ENCODE measurements at places on chromosomes 6 and 20.

DNA sequence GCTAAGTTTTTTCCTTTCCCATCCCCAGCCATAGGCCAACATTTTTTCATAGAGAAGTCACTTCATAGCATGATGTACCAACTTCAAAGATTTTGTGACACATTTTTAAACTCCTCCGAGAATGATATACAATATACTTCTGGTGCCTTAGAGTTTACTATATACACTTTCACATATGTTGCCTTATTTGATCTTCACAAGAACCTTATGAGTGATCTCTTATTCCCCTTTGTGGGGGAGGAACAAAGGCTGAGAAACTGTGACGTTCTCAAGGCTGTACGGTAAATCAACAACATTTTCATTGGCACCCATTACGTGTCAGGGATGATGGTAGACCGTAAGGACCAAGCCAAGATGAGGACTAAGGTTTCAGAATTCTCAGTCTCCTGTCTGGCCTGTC, 130.0 kb downstream of the RFPL4B start:
- no peak for DNase-seq

DNA sequence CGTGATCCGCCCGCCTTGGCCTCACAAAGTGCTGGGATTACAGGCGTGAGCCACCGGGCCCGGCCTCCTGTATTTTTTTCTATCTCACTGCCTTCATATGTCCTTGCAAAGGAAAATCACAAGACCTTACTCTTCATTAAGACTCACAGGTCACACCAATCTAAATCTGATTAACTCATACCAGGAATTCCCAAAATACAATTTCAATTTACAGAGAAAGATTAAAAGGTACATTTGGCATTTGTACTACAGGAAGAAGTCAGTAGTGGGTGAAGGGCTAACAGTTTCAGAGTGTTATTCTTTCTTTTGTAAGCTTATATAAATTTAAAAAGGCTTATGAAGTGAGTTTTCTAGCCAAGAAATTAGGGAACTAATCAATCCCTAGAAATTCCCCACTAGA, 87.4 kb downstream of the GPR63 start:
- no peak for DNase-seq

- DNase-seq = no peak
Measured at GRCh38 chr6:155399062-155399744, 56.4 kb downstream of the NOX3 start.

DNA sequence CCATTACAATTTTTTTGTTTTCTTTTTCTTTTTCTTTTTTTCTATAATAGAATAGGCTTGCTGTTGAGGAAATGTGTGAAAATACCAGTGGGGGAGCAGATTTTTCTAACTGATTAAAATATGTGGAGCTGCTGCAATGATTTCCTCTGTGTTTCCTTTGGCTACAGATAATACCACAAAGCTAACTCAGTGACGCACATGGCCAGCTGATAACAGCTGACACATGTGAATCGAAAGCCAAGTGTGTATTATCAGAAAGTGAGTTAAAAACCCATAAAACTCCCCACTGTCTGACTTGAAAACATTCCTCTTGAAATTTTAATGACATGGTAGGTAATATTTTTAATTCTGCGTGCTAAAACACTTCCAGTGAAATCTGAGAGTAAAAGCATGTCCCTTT, 70.8 kb upstream of the AHI1 start:
- no peak for DNase-seq

GRCh38 chr20:36572701-36573102, 695 bp upstream of the TGIF2 start:
- DNase-seq = no peak

- DNase-seq = no peak
Measured at GRCh38 chr6:37260040-37260439, 2.1 kb upstream of the TMEM217 start.

- no peak for DNase-seq
Measured at GRCh38 chr6:135913785-135914184, 62.3 kb downstream of the PDE7B start.

DNA sequence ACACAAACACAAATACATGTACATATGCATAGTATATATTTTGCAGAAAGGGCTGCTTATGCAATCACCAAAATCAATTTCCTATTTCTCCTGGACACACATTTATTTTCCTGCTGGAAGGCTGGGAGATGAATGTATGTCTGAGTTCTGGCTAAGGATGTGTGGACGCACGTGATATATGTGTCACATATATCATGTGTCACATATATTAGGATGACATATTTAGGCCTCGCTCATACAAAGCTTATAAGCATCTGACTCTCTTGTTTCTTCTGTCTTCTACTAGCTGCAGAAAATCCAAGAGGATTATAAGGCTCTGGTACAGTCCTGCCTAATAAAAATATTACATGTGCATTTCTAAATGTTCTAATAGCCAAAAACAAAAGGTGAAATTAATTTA, 47.2 kb upstream of the TFAP2D start:
- no peak for DNase-seq

DNA sequence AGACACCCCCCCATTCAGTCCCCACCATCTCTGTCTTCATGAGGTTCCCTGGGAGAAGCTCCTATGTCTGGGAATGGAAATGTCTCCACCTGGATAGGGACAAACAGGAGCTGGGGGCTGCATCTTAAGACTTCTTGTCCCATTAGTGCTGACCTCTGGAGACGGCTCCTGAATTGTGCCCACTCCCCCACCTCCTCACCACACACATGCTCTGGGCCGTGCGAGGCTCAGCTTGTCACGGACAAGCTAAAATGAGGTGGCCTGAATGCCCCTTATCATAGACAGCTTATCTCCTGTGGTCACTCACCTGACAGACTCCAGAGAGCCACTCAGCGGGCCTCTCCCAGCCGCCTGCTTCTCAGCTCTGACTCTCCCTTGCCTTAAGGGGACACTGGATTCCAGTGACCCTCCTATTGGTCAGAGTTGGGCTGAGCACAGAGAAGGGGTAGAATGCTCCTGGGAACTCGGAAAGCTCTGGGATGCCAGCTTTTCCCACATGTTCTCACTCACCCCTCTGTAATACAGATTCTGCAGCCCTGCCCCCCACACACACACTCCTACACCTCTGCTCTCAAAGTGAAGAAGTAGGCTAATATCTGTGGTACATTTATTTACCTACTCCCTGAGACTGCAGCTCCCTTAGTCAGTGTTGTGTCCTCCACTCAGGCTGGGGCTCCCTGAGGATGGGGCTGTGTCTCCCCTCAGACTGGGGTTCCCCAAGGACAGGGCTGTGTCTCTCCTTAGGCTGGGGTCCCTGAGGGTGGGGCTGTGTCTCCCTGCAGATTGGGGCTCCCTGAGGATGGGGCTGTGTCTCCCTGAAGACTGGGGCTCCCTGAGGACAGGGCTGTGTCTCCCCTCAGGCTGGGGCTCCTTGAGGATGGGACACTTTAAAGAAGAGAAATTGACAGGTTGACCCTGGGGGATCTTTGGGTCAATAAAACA, 167.5 kb downstream of the VEGFA start:
- no peak for DNase-seq

DNA sequence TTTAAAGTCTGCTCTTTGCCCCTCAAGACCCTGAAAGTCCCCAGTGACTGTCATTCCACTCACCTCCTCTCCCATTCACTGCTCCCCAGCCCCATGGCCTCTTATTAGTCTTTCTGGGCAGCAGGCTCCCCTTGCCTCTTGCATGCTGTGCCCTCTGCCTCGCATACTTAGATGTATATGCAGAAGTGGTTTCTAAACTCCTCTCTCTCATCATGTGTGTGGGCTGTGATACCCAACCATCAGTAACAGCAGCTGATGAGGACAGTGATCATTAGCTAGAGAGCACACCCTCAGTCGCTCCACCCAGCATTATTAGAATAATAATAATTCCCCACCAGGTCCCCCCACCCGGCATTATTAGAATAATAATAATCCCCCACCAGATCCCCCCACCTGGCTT, 14.5 kb downstream of the PKIG start:
- DNase-seq = no peak

DNA sequence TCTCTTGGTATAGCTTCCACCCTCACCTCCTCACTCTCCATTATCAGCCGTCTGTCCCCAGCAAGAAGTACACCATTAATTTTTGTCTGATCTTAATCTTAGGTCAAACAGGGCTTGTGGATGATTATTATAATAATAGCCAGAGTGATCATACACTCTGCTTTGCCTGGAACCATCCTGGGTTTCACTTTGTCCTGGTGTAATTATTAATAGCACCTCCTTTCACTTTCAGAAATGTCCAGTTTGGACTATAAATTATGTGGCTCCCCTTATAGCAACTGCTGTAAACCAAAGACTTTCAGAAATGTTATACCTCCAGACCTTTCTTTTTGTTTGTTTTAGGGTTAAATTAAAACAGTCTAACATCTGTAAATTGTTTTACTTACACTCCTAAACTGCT, 951 bp upstream of the TRIM31 start:
- no peak for DNase-seq

- DNase-seq = peak; percentile 64
Measured at GRCh38 chr20:32819992-32820697, 391 bp downstream of the MAPRE1 start.

DNA sequence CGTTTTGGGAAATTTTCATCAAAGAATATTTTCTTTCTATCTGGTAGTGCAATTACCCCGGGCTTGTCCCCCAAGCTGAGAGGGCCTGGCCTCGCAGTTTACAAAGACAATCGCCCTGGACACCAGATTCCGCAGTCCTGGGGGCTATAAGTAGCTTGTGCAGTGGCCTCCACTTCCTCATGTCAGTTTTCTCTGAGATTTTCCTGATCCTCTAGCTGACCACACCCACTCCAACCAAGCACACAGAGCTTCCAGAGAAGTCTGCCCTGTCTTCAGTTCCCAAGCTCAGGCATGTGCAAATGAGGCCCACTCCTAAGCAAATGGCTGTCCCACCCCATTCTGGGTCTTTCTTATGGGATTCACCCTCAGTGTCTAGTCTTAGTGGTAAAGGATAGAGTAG, 245.3 kb downstream of the MAFB start:
- DNase-seq = no peak

- DNase-seq = no peak
Measured at GRCh38 chr20:60804918-60805630, 447.0 kb upstream of the CDH4 start.

DNA sequence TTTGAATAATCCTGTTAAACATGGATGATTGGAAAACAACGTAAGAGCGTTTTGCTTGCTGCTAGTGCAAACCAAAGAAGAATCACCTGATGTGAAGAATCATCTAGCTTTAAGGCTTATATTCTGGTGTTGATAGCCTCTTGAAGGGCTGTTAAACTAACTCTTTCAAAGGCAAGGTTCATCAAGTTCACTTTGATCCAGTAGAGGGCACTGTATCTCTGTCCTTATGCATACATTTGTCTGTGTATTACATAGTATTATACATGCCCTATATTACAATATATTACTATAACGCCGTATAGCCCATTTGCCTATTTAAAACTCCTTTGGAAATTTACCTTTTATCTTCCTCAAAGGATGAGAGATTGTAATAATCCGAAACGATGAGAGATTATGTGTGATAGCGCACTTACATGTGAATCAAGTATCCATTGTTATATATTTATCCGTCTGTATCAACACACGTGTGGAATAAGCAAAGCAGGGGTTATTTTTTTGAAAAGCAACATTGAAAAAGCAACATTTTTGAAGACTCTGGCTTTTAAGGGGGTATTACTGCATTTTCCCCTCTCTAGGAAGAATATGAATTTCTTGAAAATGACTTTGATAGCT, 50.8 kb upstream of the NRN1 start:
- peak; percentile 20 for DNase-seq

- no peak for DNase-seq
Measured at GRCh38 chr6:40953486-40953885, 85.5 kb downstream of the UNC5CL start.

DNA sequence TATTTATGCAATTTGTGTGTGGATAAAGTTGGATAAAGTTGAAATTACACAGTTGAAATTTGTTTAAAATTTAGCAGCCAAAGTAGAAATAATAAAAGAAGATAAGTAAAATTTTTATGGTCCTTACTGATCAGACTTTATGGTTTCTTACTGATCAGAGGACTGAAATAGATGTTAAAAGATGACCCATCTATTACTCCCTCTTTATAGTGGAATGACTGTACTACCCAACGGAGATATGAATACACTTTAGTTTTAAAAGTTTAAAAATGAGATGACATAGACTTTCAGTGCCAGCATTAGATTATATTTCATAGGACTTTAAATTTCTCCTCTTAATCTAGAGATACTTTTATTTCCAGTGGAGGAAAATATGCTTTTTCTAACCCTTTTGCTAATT, 98.9 kb upstream of the ADGRF4 start:
- no peak for DNase-seq

DNA sequence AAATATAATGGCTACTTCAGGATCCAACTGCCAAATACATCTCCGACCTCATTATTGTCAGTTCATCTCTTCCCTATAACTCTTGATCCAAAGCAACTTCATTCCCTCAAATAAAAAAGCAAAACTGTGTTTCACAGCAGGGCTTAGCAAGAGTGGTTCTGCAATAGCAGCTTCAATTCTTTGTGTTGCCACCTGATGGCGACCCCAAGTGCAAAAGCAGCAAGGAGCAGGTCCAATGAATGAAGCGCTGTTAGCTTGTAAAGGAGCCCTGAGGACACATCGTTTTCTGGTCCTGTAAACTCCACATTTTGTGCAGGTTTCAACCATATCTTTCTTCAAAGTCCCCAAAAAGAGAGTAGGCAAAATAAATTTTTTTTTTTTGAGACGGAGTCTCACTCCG, 19.6 kb downstream of the RTN4IP1 start:
- DNase-seq = no peak

- DNase-seq = no peak
Measured at GRCh38 chr6:75145976-75146375, 59.9 kb downstream of the COL12A1 start.

- no peak for DNase-seq
Measured at GRCh38 chr20:43446361-43446879, 11.3 kb upstream of the SRSF6 start.

- DNase-seq = no peak
Measured at GRCh38 chr6:139219746-139220145, 72.1 kb downstream of the TXLNB start.

GRCh38 chr20:25090492-25091429, 8.8 kb upstream of the VSX1 start:
- DNase-seq = no peak

DNA sequence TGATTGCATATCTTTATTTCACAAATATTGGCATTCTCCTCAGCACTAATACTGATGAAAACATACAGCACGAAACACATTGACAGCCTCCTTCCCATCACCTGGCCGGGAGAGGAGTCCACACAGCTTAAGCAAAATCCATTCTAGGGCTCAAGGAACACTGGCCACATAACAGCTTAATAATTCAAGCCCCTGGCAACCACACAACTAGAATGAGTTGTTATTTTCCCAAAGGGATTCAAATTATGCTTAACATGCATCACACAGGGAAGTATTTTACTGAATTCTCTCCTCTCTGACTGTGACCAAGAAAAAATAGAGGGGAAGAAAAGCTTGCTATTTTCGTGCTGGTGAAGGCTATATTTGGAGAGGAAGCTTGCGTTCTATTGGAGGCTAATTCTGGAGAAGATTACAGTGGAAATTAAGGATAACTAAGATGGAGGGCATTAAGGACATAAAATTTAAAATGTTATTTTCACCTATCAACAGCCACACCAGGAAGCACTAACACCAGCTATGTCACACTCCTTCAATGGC, 198.5 kb downstream of the ADGRG6 start:
- DNase-seq = no peak

All from NCI-H526 (cell line).